Gastroesophageal sphincter (tissue), 4 donors: ENCODE measurements at places on chromosomes 3 and 15. TPM values are rescaled to one million over a fixed set of nuclear protein-coding genes. Genes with fewer than 3 reads are reported as not detected.
A peak's percentile ranks its signal among the peaks of the same experiment; 100 is the strongest.

DNA sequence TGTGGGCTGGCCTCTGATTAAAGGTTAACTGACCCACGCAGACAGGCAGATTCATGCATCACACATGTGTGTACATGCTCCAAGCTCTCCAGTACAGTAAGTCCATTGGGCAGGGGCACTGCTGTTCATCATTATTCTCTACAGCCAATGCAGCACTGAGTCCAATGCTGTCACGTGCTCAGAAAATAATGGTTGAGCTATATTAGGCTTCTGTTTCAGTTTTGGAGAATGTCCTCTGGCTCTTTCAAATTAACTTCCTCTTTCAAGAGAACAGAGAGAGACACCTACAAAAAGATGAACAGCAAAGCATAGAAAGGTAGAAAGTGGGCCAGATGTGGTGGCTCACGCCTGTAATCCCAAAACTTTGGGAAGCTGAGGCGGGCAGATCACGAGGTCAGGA is 202.6 kb downstream of the MEX3B start:
- H3K27me3 ChIP-seq = no peaks in the 10 kb centered on the region
- no peaks in the 10 kb centered on the region for H3K36me3 ChIP-seq
- no peaks in the 10 kb centered on the region for H3K4me1 ChIP-seq
- ATAC-seq = no peak
- no peak overlapping the region for H3K4me3 ChIP-seq
- H3K27ac ChIP-seq = no peak overlapping the region

- H3K27me3 ChIP-seq = no peaks in the 10 kb centered on the region
- no peaks in the 10 kb centered on the region for H3K36me3 ChIP-seq
- ATAC-seq = no peak
- no peak overlapping the region for H3K27ac ChIP-seq
- H3K4me3 ChIP-seq = no peak overlapping the region
Measured at GRCh38 chr3:176712191-176712590, 485.1 kb downstream of the TBL1XR1 start.

- H3K27me3 ChIP-seq = peaks cover 75% of the 10 kb centered on the region
- H3K36me3 ChIP-seq = no peaks in the 10 kb centered on the region
- no peak for ATAC-seq
Measured at GRCh38 chr15:83107841-83108181, 366 bp downstream of the TM6SF1 start.

Gene ABI3BP
- 59.6 TPM for total RNA-seq

Gene LSAMP
- 1.5 TPM for total RNA-seq

GRCh38 chr3:12829886-12830784 is 11.2 kb downstream of the RPL32 start:
- ATAC-seq = no peak
- peaks cover 100% of the 10 kb centered on the region for H3K36me3 ChIP-seq
- no peaks in the 10 kb centered on the region for H3K4me1 ChIP-seq
- no peak overlapping the region for H3K4me3 ChIP-seq

Gene RTP3
- not detected for total RNA-seq

Gene RBMS3
- total RNA-seq = 60.9 TPM

DNA sequence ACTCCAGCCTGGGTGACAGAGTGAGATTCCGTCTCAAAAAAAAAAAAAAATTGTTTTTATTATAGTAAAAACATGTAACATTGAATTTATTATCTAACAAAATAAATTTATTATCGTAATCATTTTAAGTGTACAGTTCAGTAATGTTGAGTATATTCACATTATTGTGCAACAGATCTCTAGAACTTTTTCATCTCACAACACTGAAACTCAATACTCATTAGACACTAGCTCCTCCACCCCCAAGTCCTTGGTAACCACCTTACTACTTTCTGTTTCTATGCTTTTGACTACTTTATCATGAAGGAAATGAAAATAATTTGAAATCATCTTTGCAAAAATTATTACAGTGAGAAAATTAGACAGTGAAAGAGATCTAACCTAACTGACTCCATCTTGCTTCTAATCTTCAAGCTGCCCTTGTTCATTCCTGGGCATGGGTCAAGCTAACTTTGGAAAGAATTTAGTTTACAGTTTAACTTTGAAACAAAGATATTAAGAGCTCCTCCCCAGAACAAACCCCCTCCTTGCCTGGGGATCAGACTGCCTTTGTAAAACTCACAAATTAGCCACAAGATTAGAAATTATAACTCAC is 15.0 kb upstream of the FYCO1 start:
- H3K27me3 ChIP-seq = no peaks in the 10 kb centered on the region
- ATAC-seq = no peak
- no peak overlapping the region for H3K4me3 ChIP-seq
- no peaks in the 10 kb centered on the region for H3K36me3 ChIP-seq
- peaks cover 6% of the 10 kb centered on the region for H3K4me1 ChIP-seq

- ATAC-seq = no peak
- H3K27ac ChIP-seq = peak overlapping the region; percentile 69
- no peaks in the 10 kb centered on the region for H3K27me3 ChIP-seq
- peaks cover 33% of the 10 kb centered on the region for H3K4me1 ChIP-seq
- no peaks in the 10 kb centered on the region for H3K36me3 ChIP-seq
- H3K4me3 ChIP-seq = no peak overlapping the region
Measured at GRCh38 chr3:178059836-178060235, 476.4 kb upstream of the KCNMB2 start.

DNA sequence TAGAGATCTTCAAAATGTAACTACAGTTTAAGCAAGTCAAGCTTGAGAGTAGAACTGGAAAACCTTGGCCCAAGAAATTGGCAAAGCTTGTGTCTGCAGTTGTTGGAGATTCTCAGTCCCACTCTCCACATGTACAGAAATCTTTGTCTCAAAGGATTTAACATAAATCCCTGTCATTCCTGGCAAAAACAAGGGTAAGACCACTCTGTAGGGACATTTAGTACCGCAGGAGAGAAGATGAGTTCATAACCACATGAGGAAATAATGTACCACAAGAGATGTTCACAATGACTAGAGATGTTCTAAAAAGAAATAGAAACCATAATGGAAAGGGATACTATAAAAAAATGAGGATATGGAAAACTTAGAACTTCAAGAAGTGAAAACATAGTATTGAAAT is 73.7 kb downstream of the RAB7A start:
- no peak overlapping the region for H3K4me3 ChIP-seq
- H3K4me1 ChIP-seq = peaks cover 66% of the 10 kb centered on the region
- H3K27ac ChIP-seq = peak overlapping the region; percentile 83
- ATAC-seq = no peak

Gene CFAP92
- 1.3 TPM for total RNA-seq

Gene ALDH1A2
- 22.4 TPM for total RNA-seq

Gene GOLGA8K
- total RNA-seq = 0.31 TPM

Gene SV2B
- 0.16 TPM for total RNA-seq

DNA sequence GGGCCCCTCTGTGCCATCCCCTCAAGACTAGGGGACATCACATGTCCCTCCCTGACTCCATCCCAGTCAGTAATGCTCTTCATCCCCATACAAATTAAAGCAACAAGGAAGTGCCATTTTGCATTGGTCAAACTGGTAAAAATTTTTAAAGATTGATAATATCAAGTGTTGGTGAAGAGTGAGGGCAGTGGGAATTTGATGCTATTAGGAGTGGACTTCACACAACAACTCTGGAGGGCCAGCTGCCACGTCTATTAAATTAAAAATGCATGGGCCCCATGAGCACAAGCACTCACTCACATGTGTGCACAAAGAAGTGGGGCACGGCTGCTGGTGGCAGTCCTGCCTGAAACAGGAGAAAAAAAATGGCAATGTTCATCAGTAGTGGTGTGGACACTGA is 47.8 kb downstream of the DNAJB8 start:
- H3K27me3 ChIP-seq = no peaks in the 10 kb centered on the region
- no peak for ATAC-seq
- H3K36me3 ChIP-seq = no peaks in the 10 kb centered on the region
- H3K4me1 ChIP-seq = no peaks in the 10 kb centered on the region
- no peak overlapping the region for H3K27ac ChIP-seq
